ENCODE measurements at places on chromosomes 5 and 9.

DNA sequence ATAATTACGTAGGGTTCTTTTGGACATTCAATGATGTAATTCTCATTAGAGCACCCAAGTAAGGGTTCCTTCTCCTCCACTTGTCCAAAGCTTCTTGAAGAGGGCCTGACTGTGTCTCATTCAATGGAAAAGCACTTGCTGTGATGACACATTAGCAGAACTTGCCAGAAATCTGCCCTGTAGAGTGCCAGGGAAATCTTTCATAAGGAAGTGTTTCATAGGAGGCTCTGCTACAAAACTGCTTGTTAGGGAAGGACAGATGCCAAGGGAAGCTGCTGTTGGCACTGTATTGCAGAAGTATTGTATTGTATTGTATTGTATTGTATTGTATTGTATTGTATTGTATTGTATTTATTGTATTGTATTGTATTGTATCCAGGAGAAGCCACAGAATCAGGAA, 45.5 kb upstream of the MPDZ start:
- DNase-seq = no peak

- DNase-seq = peak; percentile 34
Measured at GRCh38 chr5:147391781-147392180, 118.1 kb downstream of the DPYSL3 start.

- no peak for DNase-seq
Measured at GRCh38 chr9:98135938-98136337, 16.9 kb upstream of the TRIM14 start.

DNA sequence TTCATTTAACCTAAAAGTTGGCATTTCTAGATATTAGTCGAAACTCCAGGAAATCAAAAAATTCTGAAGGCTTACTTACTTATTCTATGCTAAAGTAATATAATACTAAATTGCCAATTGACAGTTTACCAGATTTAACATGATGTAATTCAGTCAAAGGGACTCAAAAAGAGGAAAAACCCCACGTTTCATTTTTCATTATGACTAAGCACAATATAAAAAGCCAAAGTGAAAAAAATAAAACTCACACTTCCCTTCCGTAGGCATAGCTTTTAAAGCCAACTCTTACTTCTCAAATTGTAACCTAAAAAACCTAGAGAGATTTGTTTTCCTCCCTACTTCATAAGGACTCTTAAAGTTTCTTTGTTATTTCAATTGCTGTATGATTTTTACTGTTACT, 146.6 kb downstream of the RAPGEF6 start:
- DNase-seq = peak; percentile 42

DNA sequence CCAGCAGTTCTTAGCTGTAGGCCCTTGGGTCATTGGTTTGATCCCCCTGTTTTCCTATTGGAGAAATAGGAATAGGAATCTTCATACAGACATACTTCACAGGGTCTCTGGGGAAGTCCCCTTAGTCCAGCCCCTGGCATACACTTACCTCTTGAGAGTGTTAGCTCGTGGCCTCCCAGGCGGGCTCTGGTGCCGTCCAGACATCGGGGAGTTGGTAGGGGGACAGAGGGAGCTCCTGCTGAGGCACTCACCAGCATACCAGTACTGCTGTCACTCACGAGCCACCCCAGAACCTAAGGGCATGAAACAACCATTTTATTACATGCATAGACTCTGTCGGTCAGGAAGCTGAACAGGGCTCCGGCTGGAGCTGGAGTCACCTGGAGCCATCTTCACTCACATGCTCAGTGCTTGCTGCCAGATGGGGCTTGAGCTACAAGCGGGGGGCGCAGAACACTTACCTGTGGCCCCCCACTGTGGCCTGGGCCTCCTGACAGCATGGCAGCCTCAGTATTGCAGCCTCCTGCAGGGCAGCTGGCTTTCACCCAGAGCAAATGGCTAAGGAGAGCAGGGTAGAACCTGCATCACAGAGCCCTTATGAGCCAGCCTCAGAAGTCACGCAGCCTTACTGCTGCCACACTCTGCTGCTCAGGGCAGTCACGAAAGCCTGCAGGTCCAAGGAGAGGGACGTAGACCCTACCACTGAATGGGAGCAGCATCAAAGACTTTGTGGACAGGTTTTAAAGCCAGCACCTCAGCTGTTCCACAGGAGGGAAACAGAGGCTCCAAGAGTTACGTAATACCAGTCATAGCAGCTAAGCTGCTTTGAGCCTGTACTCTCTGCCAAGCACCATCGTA, 58.3 kb upstream of the ANGPTL2 start:
- no peak for DNase-seq

DNA sequence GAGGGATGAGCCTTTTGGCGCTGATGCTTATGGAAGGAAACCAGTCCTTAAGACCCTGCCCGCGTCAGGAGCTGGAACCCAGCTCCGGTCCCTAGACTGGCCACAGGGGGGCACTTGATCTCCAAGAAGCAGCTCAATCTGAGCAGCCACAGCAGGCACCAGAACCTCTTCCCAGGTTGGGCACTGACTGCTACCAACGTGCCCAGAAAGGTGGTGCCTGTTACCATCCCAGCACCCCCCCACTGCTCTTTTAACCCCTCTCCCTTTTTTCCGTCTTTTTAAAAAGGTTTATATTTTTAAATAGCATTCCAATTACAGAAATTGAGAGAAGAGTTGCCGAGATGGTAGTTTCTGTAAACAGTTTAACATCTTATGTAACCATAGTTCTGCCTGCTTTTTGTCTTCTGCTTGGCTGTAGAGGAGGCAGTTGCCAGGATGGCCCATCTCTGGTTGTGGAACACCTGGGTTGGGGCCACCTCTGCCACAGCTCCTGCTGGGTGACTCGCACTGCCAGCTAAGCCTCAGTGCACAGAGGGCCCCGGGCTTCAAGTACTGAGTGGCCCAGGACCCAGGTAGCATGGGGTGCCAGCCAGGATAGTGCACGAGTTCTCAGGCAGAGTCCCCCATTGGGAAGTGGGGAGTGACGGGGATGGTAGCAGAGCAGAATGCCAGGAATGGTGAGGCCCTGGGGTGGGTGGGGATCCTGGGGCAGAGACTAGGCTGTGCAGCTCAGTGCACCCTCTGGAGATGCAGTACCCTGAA, 62.8 kb downstream of the PFDN1 start:
- peak; percentile 72 for DNase-seq

DNA sequence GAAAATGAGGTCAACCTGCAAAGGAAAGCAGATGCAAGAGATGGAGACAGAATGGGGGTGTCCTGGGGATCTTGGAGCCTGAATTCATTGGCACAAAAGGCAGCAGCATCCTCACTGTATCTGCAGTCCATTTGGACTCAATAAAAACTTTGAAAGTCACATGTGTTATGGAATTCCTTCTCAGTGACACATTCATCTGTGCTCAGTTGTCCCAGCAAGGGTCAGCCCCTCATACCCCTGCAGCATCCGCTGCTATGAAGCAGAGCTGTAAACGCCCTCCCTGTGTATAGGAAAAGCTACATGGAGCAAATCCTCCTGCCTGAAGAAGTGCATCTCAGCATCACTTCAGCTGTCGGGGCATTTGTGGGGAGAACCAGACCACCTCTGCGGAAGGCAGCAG, 14.5 kb upstream of the RARS1 start:
- no peak for DNase-seq

DNA sequence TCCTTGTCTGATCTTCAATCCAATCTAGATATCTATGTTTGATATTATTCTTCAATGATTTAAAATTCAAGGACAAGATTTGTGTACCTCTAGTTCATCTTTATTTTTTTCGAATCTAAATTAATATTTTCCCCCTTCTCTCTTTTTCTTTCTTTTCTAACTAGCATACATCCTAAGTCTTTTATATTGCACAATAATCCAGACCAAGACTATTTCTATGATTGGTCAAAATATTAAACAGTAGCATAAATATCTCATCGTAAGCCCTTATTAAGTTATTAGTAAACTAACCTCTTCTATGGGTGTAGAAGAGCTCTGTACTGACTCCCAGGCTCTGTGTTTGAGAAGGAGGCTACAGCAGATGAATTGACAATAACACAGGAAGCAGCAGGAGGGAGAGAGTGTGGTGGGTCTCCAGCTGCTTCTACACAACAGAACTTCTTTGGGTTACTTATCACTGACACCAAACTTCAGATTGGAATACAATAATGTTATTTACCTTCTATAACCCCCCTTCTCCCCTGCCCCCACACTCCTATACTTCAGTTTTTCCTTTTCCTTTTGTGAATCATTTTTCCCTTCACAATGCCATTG, 11.9 kb upstream of the PLCXD3 start:
- DNase-seq = no peak

GRCh38 chr5:172097356-172097755, 90.7 kb downstream of the STK10 start:
- DNase-seq = no peak

DNA sequence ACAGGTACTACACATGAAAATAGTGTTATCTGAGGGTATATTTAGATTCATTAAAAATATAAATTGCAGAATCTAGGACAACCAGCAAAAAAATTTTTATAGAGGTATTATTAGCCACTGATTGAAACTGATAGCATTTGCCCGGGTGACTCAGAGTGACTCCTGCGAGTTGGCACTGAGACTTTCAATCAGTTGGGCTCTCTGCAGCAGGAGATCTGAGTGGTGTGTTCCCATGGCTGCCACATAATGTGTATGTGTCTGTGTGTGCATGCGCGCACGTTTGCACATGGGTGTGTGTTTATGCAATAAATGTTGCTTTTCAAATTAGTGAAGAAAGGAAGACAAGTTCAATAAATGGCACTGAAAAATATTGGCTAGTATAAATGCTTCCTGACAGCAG, 100.1 kb upstream of the MRPS30 start:
- DNase-seq = no peak

DNA sequence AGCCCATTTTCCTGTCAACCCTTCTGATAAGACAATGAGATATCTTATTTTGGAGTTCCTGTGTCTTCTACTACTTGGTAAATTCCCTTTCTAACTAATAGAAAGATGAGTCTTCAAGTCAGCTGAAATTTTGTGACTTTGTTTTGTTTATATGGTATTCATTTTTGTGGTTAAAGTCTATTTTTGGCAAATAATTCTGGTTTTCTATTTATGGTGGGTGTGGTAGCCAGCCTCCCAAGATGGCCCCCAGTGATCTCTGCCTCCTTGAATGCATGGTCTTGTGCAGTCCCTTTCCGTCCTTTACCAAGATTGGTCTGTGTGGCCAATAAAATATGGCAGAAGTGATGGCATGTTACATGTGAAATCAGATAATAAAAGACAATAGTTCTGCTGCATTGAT, 91.5 kb downstream of the NR3C1 start:
- no peak for DNase-seq

GRCh38 chr5:171418982-171419687, at the start of gene FGF18:
TSS of gene FGF18 (plus strand) at chr5:171419647. CDS start at chr5:171420200, 553 bp downstream.
- peak; percentile 82 for DNase-seq

- DNase-seq = no peak
Measured at GRCh38 chr5:178360222-178360925, 127.8 kb upstream of the PHYKPL start.

GRCh38 chr9:37035648-37036370, 1.7 kb upstream of the PAX5 start:
- DNase-seq = no peak

DNA sequence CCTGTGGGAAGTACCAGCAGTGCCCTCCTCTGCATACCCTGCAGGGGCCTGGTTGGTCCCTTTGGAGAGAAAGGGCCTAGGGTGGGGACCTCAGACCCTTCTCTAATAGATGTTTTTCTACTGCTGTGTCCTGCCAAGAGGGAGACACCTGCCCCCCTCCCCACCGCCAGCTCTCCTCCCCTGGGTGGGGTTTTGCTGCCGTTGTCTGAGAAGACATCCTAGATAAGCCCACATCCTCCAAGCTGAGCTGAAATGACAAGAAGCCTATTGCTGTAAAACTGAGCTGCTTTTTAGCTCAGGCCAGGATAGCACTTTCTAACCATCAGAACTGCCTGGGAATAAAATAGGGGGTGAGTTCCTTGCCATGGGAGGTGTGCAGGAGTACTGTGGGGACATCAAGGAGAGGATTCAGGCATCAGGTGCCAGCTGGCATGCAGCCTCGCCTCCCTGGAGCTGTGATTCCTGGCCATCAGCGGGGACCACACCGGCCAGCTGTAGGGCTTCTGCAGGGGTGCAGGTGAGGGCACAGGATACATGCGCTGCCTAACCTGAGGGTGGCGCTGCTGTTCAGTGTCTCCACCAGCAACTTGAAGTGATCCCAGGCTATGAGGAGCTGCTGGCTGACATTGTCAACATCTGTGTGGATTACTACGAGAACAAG, 37.9 kb downstream of the CYFIP2 start:
- DNase-seq = no peak

- no peak for DNase-seq
Measured at GRCh38 chr9:113616116-113616515, 152.6 kb downstream of the RGS3 start.

- no peak for DNase-seq
Measured at GRCh38 chr9:105713260-105714019, 19.1 kb downstream of the TMEM38B start.

DNA sequence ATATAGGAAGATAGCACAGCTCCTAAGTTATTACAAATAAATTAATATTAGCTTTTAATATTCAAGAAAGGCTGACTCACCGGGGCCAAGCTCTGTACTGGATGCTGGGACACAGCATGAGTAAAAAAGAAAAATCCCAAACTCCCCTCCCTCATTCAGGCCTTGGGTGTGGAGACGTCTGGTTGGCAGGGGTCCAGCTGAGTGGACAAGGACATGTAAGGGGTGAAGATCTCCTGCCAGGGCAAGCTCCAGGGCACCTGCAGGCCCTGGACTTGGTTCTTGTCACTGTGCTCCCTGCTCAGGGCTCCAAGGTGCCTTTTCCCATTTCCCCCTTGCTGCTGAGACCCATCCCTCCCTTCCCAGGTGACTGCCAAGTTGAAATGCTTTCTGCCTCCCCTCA, 388.5 kb downstream of the ENC1 start:
- DNase-seq = no peak

DNA sequence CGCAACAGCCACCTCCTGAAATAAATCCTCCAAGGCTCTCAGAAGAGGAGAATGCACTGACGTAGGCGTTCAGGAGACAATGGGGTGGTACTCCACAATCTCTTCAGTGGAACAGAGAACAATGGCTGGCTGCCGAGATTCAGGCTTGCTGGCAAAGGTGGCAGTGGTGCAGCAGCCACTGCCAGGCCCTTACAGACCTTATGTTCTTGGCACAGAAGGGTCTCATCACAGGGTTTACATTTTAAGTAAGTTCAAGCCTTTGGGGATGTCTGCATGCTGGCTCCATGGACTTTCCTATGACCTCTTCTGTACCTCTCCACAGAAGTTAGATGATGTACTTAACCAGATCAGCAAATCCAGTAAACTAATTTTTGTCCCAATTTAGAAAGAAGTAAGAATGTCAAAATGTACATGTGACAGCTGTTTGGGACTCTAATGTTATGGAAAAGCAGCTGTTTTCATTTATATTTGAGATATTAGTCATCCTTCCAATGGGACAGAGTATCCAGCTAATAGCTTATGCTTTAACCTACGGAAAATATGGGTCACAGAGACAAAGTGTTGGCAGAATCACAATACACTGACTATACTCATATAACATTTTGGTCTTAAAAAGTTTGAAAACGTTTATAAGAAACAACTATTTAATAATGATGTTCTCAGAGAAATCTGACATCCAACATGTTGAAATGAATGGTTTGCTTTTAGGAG, 180.9 kb downstream of the MAPKAP1 start:
- no peak for DNase-seq

- DNase-seq = no peak
Measured at GRCh38 chr5:167743695-167744464, 547.6 kb upstream of the WWC1 start.

GRCh38 chr9:99491408-99492158, 269.5 kb downstream of the SEC61B start:
- DNase-seq = peak; percentile 35

- DNase-seq = no peak
Measured at GRCh38 chr5:172878933-172879752, 45.1 kb downstream of the ERGIC1 start.

All from GM13977 (cell line).